ENCODE measurements at places on chromosomes 1 and 21.

GRCh38 chr21:45538381-45539045, 3.7 kb downstream of the SLC19A1 start:
- DNase-seq: no peak

- DNase-seq: no peak
Observed at GRCh38 chr1:217770918-217771317, 139.8 kb downstream of the SPATA17 start.

- no peak for DNase-seq
Observed at GRCh38 chr1:93167006-93167405, 13.2 kb downstream of the TMED5 start.

DNA sequence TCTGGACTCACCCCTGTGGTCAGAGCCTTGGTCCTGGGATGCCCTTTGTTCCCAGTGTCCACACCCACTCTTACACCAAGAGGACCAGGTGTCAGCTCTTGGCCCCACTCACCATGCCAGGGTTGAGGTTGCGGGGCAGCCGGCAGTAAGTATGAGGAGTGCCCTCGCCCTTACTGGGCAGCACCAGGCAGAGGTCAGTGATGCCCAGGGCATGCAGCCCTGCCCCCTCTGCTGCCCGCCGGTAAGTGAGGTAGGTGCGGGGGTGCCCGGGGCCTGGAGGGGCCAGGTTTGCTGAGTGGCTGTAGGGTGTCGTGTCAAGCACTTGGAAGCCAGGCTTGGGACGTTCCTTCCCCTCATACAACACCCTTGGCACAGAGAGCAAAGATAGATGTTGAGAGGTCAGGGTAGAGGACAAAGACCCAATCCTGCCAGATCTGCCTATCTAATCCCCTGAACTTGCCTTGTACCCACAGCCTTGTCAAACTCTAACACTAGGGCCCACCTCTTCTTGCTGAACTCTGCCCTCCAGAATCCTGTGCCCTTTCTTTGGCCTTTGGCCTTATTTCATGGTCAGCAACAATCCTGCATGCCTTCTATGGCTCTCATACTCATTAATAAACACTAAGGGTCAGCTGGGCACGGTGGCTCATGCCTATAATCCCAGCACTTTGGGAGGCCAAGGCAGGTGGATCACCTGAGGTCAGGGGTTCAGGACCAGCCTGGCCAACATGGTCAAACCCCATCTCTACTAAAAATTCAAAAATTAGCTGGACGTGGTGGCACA, 3.6 kb downstream of the DENND4B start:
- no peak for DNase-seq

DNA sequence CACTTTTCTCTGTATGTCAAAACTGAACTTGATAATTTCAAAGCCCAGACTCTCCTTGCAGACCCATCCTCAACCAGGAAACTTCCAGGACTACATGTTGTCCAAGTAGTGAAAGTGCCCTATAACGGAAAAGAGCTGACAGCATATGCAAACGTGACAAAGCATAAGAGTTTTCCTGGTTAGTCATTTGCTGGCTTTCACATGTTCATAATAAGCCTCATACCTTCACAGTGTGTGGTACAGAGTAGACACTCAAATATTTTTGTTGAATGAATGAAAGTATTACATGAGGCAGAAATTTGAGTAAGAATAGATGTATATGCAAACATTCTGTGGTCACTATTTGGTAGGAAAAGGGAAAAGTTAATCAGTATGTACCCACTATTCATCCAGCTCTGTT, 473.3 kb downstream of the MRPL39 start:
- DNase-seq: no peak

Measured in bronchial epithelial cell (primary cell).